ENCODE measurements at places on chromosomes 2 and 18. TPM values are rescaled to one million over a fixed set of nuclear protein-coding genes. Genes with fewer than 3 reads are reported as not detected.

- DNase-seq: no peak
Measured at GRCh38 chr18:48547531-48547981, 8.7 kb downstream of the CTIF start.

DNA sequence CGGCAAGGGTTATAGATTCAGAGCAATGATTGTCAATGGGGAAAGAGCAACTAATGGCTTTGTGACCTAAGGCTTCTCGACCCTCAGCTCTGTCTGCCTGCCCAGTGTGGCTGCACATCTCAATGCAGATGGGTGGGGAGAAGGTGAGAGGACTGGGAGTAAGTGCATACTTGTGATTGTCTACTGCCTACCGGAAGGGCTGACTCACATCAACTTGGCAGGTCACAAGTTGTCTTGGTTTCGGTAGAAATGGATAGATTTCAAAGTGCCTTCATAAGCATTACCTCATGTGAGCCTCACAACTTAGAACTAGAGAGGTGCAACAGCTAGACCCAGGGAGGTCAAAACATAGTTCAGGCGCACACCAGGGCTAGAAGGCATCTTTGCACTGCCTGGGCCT lies 29.4 kb downstream of the STAT1 start:
- no peak for DNase-seq

DNA sequence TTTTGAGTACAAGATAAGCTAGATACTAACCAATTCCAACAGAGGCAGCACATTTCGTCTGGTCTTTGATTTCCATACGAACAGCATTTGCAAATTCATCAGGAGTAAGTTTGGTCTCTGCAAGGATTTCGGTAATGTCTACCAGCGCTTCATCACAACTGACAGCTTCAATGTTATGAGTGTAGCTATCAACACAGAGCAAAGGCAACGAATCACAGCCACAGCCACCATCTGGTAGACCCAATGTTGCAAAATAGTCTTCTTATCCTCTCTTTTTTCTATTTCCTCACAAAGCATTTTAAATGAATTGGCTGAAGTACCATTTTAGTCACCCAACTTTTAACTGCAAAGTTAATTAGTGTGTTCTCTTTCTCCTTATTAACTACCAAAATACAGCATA lies 68.3 kb downstream of the REV1 start:
- DNase-seq: peak; percentile 74

GRCh38 chr2:139353874-139354273 lies 573.7 kb upstream of the NXPH2 start:
- DNase-seq: no peak

The AQP12B gene
- total RNA-seq: not detected

DNA sequence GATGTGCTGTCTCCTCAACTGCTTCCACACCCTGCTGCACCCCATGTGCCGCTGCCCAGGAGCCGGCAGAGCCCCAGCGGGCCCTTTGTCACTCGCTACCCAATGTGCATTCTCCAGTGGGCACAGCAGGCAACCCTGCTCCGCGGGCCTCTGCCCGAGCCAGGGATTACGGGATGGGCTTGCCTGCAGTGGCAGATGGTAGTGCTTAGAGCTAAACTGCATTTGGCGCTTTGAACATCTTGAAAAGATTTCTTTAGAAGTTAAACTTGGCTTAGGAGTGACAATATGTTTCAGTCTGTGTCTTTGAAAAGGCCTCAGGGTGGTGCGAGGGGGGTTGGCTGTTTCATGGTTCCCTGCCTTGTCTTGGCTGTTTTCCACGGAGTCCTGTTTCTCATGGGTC lies 84.0 kb upstream of the BOD1L2 start:
- no peak for DNase-seq

DNA sequence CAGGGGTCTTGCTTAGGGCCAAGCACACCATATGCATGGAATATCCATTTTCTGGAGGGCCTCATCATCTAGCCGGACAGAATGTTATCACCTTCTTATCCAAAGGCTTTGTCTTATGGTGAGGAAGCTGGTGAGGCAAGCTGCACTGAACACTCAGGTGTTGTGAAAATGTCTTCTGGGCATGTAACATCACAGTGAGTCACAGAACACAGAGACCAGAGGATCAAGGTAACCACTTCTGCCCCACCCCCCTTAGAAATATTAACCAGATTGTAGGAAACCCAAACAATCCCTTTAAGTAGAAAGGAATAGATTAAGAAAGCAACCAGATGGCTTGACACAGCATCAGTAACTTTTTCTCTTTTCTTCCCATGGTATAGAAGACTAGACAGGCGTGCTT lies 51.1 kb downstream of the MYO5B start:
- DNase-seq: no peak

- no peak for DNase-seq
Measured at GRCh38 chr2:74099835-74100234, 47.9 kb downstream of the BOLA3 start.

GRCh38 chr2:134491771-134492441 lies 226.9 kb downstream of the TMEM163 start:
- peak; percentile 28 for DNase-seq

DNA sequence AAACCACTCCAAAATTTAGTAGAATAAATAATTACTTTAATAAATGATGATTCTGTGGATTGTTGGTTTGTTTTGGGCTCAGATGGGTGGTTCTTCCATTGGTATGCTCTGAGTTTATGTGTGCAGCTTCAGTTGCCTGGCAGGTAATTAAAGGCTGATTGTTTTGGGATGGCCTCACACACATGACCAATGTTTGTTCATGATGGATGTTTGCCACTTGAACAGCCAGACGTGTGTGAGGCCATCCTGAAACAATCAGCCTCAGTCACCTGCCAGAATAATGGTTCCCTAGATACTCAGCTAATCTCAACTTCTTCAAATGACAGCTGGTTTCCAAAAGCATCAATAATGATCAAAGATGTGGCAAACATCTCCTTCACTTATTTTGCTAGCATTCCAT lies 352.5 kb upstream of the GULP1 start:
- DNase-seq: no peak
